ENCODE measurements at places on chromosomes 1 and 21.
A peak's percentile ranks its signal among the peaks of the same experiment; 100 is the strongest.

GRCh38 chr1:64523413-64524337 is 53.7 kb downstream of the CACHD1 start:
- no peak for DNase-seq

- DNase-seq: no peak
These were observed 9.0 kb downstream of the TGFBR3 start for GRCh38 chr1:91876781-91877573.

GRCh38 chr1:170096806-170097340 is 22.4 kb upstream of the KIFAP3 start:
- no peak for DNase-seq

DNA sequence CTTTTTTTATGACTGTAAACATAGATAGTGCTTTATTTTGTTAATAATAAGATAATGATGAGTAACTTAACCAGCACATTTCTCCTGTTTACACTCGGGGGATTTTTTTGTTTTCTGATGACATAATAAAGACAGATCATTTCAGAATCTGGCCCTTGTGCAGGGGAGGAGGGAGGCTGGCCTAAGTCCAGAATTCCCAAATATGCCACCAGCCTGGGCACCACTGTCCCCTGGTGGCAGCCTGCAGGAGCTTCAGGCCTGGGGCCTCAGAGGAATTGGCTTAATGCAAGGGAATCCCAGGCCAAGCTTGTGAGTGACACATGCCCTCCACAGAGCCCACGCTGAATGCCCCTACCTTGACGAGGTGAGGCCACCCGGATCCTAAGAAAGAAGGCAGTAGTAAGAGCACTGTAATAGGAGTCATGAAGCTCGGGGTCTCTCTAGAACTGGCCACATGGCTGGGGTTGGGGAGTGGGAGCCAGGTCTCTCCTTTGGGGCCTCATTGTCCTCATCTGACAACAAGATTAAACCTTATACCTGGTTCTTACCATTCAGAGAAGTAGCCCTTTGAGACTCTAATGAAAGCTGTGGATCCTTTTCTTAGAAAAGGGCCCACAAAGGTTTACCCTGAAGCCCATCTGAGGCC is 24.1 kb downstream of the ETNK2 start:
- peak; percentile 54 for DNase-seq

DNA sequence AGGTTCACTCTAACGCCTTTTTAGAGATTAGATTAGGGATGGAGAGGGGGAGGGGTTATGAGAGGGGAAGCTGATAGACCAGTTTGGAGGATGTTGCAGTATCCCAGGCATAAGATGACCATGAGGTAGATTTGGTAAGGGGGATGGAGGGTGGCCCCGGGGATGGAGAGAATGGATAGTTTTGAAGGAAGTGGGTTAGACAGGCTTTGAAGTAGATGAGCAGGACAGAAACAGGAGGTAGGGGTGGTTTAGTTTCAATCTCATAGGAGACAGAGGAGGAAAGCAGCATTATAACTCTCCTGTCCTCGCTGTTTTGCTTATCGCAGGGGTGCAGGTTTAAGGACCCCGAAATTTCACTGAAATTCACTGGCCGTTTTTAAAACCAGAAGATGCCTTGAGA is 11.8 kb downstream of the UBIAD1 start:
- no peak for DNase-seq

DNA sequence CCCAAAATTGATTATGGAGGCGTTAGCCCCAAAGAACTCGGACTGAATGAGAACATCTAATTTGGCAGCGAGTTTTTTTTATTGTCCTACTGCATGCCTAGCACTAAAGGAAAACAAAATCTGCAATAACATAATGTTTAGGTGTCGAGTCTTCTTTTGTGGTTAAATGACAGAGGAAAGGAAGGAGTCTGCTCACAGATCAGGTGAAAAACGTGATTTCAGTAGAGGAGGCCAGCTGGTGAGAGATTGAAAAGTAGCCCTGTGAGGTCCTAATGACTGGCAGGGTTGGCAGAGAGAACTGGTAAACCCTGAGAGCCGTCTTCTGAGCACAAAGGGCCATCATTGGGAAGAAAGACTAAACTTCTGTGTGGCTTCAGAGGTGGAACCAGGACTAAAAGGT is 24.2 kb downstream of the WDTC1 start:
- no peak for DNase-seq

DNA sequence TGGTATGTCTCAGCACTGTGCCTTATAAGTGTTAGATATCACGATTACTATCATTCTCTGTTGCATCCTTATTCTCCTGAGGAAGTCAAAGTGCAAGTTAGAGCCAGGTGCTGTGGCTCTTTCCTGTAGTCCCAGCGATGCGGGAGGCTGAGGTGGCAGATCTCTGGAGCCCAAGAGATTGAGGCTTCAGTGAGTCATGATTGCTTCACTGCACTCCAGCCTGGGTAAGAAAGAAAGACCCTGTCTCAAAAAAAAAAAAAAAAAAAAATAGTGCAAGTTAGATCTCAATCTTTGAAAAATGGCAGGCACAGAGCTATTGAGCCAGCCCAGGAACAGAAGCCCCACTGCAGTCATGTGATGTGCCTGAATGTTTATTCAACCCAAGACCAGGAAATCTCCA is 147.8 kb upstream of the POGK start:
- DNase-seq: no peak

- no peak for DNase-seq
These were observed 114.3 kb upstream of the GPR52 start for GRCh38 chr1:174333437-174333836.

DNA sequence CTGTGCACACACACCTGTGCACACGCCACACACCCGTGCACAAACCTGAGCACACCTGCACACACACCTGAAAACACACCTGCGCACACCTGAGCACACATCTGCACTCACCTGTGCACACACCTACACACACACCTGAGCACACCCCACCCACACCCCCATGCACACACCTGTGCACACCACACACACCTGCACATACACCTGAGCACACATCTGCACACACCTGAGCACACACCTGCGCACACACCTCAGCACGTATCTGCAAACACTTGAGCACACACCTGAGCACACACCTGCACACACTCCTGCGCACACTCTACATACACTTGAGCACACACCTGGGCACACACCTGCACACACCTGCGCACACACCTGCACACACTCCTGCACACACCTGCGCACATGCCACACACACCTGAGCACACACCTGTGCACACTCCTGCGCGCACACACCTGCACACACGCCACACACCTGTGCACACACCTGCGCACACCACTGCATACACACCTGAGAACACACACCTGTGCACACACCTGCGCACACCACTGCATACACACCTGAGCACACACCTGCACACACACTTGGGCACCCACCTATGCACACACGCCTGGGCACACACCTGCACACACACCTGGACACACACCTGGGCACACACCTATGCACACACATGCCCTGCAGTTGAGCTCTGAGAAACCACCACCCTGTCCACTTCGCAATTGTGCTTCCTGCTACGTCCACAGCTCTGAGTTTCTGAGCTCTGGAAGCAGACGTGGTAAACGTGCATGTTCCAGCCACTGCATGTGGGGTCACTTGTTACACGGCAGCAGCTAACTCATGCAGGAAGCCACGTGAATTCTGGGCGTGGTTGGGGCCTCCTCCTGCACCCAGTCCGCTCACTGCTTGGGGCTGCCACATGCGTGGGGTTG is 8.0 kb upstream of the C1orf159 start:
- DNase-seq: no peak

DNA sequence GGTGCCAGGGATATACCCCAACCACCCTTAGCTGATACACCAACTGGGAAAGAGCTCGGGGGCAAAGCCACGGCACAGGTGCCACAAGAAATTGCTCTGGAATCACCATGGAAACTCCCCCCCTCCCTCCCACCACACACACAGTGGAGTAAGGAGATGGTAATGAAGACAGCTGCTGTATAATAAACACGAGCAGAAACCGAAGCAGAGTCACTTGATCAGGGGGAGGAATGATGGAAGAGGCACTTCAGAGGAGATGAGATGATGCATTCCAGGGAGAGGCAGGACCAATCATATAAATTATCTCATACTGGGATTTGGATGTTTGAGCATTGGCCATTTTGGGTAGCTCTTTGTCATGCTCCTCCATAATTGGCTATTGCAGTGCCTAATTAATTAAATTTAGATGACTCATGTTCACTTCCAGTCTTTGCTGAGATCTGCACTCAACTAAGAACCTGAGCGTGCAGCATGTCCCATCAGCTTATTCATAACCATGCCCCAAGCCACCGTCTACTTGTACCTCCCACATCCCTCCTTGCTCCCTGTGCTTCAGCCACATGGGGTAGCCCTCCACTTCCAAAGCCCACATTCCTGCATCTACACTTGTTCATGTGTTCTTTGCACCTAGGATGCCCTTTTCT is 189.5 kb downstream of the ZSCAN20 start:
- DNase-seq: no peak
